Hepatocyte (in vitro differentiated cells): ENCODE measurements at places on chromosomes 7 and 10. TPM values are rescaled to one million over a fixed set of nuclear protein-coding genes. Genes with fewer than 3 reads are reported as not detected.
A peak's percentile ranks its signal among the peaks of the same experiment; 100 is the strongest.

DNA sequence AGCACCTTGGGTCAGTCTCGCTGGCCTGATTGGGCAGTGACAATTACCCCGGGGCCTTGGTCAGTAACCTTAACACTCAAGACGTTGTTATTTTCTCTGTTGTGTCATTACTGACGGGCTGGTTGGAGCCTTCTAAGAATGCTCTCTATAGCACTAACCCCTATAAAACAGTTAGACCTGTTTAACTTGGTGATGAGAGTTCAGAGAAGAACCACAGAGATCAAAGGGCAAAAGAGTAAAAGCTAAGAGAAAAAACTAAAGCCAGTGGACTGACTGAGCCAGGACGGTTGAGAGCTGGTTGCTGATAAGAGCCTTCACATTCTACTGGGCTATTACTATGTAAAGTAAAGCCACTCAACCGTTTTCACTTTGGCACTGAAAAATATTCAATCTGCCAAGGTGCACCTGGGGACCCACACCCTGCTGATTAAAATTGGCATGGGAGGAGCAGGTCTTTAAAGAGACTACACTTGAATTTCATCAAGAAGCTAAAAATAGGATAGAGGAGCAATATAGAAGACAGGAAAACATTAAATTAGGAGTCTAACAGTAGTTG is 13.6 kb upstream of the ITGB1 start:
- H3K4me3 ChIP-seq, result no peak overlapping the region
- H3K36me3 ChIP-seq, result no peaks in the 10 kb centered on the region
- peaks cover 15% of the 10 kb centered on the region for H3K4me1 ChIP-seq
- DNase-seq, result peak; percentile 44

NUDT5 gene
- total RNA-seq, result 54.0 and 54.9 TPM in 2 replicates

- DNase-seq, result no peak
- no peaks in the 10 kb centered on the region for H3K36me3 ChIP-seq
- H3K4me3 ChIP-seq, result no peak overlapping the region
- peak overlapping the region; percentile 23 for H3K27ac ChIP-seq
- no peaks in the 10 kb centered on the region for H3K27me3 ChIP-seq
- peaks cover 6% of the 10 kb centered on the region for H3K4me1 ChIP-seq
Measured at GRCh38 chr10:58362027-58362789, 23.0 kb upstream of the TFAM start.

GRCh38 chr10:60206735-60207134 is 182.9 kb downstream of the ANK3 start:
- H3K36me3 ChIP-seq, result no peaks in the 10 kb centered on the region
- no peaks in the 10 kb centered on the region for H3K4me1 ChIP-seq
- no peaks in the 10 kb centered on the region for H3K27me3 ChIP-seq
- no peak overlapping the region for H3K4me3 ChIP-seq

DNA sequence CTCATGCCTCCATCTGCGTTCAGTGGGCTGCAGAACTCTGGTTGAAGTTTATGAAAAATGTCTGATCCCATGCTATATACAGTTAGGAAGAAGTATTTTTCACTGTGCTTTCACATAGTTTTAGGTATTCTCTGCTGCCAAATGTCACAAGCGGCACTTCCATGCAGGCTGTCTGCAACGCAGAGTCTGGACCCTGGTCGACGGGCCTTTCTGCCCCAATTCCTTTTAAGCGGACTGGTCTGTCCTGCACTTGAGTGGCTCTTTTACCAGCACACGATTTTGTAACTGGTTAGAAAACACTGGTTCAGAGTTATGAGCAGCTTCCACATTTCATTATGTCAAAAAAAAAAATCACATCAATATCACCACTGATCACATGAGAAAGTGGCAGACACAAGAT is 143.0 kb downstream of the DIP2C start:
- peak overlapping the region; percentile 80 for H3K27ac ChIP-seq
- H3K27me3 ChIP-seq, result no peaks in the 10 kb centered on the region
- H3K36me3 ChIP-seq, result no peaks in the 10 kb centered on the region

- H3K27ac ChIP-seq, result no peak overlapping the region
- H3K36me3 ChIP-seq, result no peaks in the 10 kb centered on the region
- H3K27me3 ChIP-seq, result no peaks in the 10 kb centered on the region
- H3K4me1 ChIP-seq, result peaks cover 8% of the 10 kb centered on the region
Measured at GRCh38 chr10:119770928-119771327, 45.1 kb downstream of the INPP5F start.

- no peaks in the 10 kb centered on the region for H3K27me3 ChIP-seq
- no peaks in the 10 kb centered on the region for H3K36me3 ChIP-seq
- H3K4me1 ChIP-seq, result peaks cover 10% of the 10 kb centered on the region
- no peak overlapping the region for H3K4me3 ChIP-seq
- no peak for DNase-seq
- H3K27ac ChIP-seq, result peak overlapping the region; percentile 75
Measured at GRCh38 chr10:71597821-71598498, 121.6 kb downstream of the C10orf105 start.

C10orf71 gene
- total RNA-seq, result not detected in 2 replicates

DNA sequence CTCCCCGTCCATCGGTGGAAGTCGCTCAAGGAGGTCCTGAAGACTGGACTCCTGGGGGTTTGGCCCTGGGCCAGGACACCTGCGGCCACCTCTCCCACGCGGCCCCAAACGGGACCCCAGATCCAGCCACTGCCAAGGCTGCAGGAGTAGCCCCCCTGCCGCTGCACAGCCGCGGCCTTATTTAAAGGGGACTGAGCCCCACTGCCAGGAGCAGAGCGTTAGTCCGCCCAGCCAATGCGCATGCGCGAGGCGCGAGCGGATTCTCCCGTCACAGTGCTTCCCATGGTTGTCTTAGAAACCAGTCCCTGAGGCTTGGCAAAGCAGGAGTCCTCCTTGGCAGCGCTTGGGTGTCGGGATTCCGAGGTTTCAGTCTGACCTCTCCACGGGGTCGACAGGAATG is 320.0 kb downstream of the ZNF716 start:
- no peaks in the 10 kb centered on the region for H3K27me3 ChIP-seq
- no peaks in the 10 kb centered on the region for H3K4me1 ChIP-seq
- H3K27ac ChIP-seq, result no peak overlapping the region
- no peaks in the 10 kb centered on the region for H3K36me3 ChIP-seq
- H3K4me3 ChIP-seq, result no peak overlapping the region

DNA sequence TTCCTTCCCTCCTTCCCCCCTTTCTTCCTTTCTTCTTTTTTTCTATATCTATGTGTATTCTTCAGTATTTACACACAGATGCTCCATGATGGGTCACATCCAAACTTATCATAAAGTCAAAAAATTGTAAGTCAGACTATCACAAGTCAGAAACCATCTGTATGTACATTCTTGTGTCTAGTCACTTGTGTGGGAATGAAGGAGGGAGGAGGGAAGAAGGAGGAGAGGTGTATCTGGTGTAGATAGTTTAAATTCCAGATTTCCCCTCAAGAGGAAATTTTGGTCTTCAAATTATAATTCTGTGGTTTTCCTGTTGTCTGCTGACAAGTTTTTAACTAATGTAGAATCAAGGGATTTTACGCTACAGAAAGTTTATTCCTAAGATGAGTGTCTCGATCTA is 287.2 kb downstream of the ETV1 start:
- no peaks in the 10 kb centered on the region for H3K36me3 ChIP-seq
- H3K4me3 ChIP-seq, result no peak overlapping the region
- no peaks in the 10 kb centered on the region for H3K27me3 ChIP-seq
- H3K27ac ChIP-seq, result no peak overlapping the region

CCL26 gene
- 7.5 and 15.3 TPM in 2 replicates for total RNA-seq

GRCh38 chr10:63798599-63799498 is 277.6 kb downstream of the REEP3 start:
- no peaks in the 10 kb centered on the region for H3K4me1 ChIP-seq
- H3K4me3 ChIP-seq, result no peak overlapping the region
- no peaks in the 10 kb centered on the region for H3K36me3 ChIP-seq
- peak; percentile 58 for DNase-seq
- H3K27ac ChIP-seq, result peak overlapping the region; percentile 2
- no peaks in the 10 kb centered on the region for H3K27me3 ChIP-seq

- H3K27ac ChIP-seq, result no peak overlapping the region
- H3K4me1 ChIP-seq, result no peaks in the 10 kb centered on the region
- no peaks in the 10 kb centered on the region for H3K36me3 ChIP-seq
- no peak overlapping the region for H3K4me3 ChIP-seq
Measured at GRCh38 chr7:153858355-153858754, 193.8 kb upstream of the DPP6 start.

AS3MT gene
- 9.0 and 9.1 TPM in 2 replicates for total RNA-seq

- H3K36me3 ChIP-seq, result no peaks in the 10 kb centered on the region
- H3K4me3 ChIP-seq, result no peak overlapping the region
- no peaks in the 10 kb centered on the region for H3K27me3 ChIP-seq
Measured at GRCh38 chr7:93551931-93552330, 22.6 kb downstream of the CALCR start.

DNA sequence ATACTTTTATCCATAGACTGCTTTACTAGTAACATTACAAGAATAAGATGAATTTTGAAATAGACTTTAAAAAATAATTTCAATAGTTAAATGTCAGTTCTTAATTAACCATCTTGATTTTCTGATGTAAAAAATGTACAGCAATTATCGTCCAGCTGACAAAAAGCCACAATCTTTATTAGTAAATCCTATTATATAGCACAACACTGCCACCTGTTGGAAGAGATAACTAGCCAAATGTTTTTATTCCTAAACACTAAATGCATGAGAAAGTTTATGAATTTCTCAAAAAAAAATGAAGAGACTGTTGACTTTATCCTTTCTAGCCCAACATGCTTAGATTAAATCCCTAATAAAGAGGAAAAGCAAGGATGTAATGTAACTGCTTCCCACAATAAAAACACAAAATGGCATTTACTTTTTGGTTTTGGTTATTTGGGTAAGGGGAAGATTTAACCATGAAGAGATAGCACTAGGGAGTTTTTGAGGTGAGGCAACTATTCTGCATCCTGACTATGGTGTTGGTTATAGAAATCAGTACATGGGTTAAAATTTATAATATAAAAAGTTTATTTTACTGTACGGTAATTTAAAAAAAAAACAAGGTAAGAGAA is 8.0 kb downstream of the COA1 start:
- no peak overlapping the region for H3K27ac ChIP-seq
- H3K27me3 ChIP-seq, result no peaks in the 10 kb centered on the region
- peak; percentile 66 for DNase-seq
- H3K36me3 ChIP-seq, result no peaks in the 10 kb centered on the region
- peaks cover under 1% of the 10 kb centered on the region for H3K4me1 ChIP-seq
- H3K4me3 ChIP-seq, result no peak overlapping the region

DNA sequence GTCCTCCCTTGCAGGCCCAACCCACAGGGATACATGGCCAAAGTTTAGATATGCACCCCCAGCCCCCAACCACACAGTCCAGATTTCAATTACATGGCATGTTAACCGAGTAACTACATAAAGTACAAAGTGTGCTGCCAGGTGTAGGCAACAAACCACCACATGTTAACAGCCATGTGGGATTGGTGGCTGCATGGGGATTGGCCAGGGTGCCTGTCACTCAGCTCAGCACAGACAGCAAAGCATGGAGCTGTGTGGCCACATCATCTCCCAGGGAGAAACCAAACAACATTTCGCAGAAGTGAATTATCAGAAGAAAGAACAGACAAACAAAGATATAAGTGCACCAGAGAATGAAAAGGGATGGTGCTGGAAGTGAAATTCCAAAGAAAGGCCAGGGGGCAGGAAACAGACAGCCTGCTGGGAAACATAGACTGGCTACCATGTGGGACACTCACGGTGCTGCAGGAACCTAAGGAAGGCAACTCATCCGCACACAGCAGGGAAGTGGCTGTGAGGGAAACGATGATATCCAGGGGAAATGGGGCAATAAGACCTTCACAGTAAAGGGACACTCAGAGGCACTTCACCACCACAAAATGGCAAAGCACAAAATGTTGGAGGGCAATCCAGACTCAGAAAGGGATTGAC is 171.2 kb downstream of the PTPRN2 start:
- H3K27ac ChIP-seq, result no peak overlapping the region
- no peaks in the 10 kb centered on the region for H3K4me1 ChIP-seq
- no peaks in the 10 kb centered on the region for H3K27me3 ChIP-seq
- H3K4me3 ChIP-seq, result no peak overlapping the region
- H3K36me3 ChIP-seq, result no peaks in the 10 kb centered on the region

- no peak for DNase-seq
Measured at GRCh38 chr7:129959471-129960203, 6.9 kb upstream of the UBE2H start.

PHKG1 gene
- not detected in 2 replicates for total RNA-seq

DNA sequence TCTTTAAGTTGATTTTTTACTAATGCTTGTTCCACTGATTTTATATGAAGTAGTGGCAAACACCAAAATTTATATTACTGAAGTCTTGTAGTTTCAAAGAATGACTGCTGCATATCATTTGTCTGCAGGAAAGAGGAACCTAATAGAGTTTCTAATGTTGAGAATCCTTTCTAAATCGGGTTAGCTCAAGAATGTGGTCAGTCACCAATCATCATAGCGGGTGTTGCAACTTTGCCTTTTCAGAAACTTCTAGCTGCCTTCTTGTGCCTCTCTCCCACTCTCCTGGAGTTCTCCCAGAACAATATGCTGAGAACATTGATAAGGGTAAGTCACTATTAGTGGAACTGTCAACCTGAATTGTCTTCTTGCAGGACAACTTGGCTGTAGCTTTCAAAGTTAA is 524.8 kb upstream of the SORCS1 start:
- no peaks in the 10 kb centered on the region for H3K27me3 ChIP-seq
- H3K4me1 ChIP-seq, result no peaks in the 10 kb centered on the region
- no peaks in the 10 kb centered on the region for H3K36me3 ChIP-seq
- H3K4me3 ChIP-seq, result no peak overlapping the region

- no peak for DNase-seq
- no peaks in the 10 kb centered on the region for H3K27me3 ChIP-seq
- no peaks in the 10 kb centered on the region for H3K4me1 ChIP-seq
- no peak overlapping the region for H3K4me3 ChIP-seq
- no peak overlapping the region for H3K27ac ChIP-seq
Measured at GRCh38 chr7:65430344-65431186, 56.9 kb downstream of the ZNF92 start.

NME8 gene
- total RNA-seq, result not detected in 2 replicates

GRCh38 chr7:45940939-45941338 is 19.9 kb upstream of the IGFBP3 start:
- H3K4me1 ChIP-seq, result no peaks in the 10 kb centered on the region
- no peaks in the 10 kb centered on the region for H3K36me3 ChIP-seq
- no peaks in the 10 kb centered on the region for H3K27me3 ChIP-seq
- no peak overlapping the region for H3K27ac ChIP-seq

DNA sequence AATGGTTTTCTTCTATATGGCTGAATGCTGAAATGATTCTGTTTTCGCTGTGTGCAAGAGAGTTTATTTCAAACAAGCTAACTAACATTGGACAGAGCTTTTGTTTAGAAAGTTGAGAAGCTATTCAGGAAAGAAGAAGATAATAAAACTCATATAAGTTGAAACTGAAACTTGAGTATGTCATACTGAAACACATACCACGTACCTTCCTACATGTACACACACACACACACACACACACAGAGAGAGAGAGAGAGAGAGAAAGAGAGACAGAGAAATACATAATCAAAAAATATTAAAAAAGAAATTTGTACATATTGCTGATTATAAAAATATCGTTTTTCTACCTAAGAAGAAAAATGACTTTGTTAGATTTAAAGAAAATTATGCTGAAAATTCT is 561.9 kb upstream of the KCND2 start:
- no peak overlapping the region for H3K4me3 ChIP-seq
- no peaks in the 10 kb centered on the region for H3K4me1 ChIP-seq
- H3K27ac ChIP-seq, result no peak overlapping the region
- no peak for DNase-seq
- no peaks in the 10 kb centered on the region for H3K27me3 ChIP-seq
- H3K36me3 ChIP-seq, result no peaks in the 10 kb centered on the region

- H3K4me1 ChIP-seq, result no peaks in the 10 kb centered on the region
- DNase-seq, result no peak
- no peak overlapping the region for H3K27ac ChIP-seq
- peaks cover 5% of the 10 kb centered on the region for H3K36me3 ChIP-seq
- H3K4me3 ChIP-seq, result no peak overlapping the region
Measured at GRCh38 chr7:138848056-138848980, 50.3 kb upstream of the ATP6V0A4 start.

GRCh38 chr7:80847027-80847426 is 71.8 kb downstream of the SEMA3C start:
- no peaks in the 10 kb centered on the region for H3K27me3 ChIP-seq
- no peak overlapping the region for H3K27ac ChIP-seq
- peaks cover 15% of the 10 kb centered on the region for H3K4me1 ChIP-seq
- H3K36me3 ChIP-seq, result no peaks in the 10 kb centered on the region
- no peak overlapping the region for H3K4me3 ChIP-seq

GATA3 gene
- total RNA-seq, result 0.96 and 2.4 TPM in 2 replicates

LRRC4 gene
- 15.1 TPM in 2 replicates for total RNA-seq
